ENCODE measurements at places on chromosomes 13 and 19.
A peak's percentile ranks its signal among the peaks of the same experiment; 100 is the strongest.

DNA sequence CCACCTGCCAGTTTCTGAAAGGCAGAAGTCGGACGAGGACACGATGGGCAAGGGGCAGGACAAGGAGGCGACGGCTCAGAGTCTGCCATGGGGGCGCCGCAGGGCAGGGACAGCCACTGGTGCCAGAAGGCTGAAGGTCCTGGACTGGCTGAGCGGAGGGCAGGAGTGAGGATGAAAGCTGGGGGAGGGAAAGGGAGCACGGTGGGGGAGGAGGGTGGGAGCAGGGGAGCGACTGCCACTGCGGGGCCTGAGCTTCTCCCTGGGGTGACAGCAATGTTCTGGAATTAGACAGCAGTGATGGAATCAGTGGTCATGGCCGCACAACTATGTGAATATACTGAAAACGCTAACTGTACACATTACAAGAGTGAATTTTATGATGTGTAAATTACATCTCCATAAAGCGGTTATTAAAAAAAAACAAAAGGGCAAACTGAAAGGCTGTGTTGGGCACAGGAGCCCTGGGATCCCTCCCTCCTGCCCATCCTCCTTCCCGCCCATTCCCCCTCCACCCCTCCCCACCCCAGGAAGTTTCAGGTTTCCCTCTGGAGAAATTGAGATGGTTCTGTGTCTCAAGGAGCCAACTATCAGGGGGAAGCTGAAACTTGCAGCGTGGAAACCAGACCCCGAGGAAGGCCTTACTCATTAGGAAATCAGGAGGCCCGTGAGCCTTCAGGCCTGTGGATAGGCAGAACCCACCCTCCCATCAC, 15.9 kb downstream of the MLLT1 start:
- DNase-seq = peak; percentile 41

GRCh38 chr19:18287836-18288772, 6.7 kb upstream of the JUND start:
- no peak for DNase-seq

DNA sequence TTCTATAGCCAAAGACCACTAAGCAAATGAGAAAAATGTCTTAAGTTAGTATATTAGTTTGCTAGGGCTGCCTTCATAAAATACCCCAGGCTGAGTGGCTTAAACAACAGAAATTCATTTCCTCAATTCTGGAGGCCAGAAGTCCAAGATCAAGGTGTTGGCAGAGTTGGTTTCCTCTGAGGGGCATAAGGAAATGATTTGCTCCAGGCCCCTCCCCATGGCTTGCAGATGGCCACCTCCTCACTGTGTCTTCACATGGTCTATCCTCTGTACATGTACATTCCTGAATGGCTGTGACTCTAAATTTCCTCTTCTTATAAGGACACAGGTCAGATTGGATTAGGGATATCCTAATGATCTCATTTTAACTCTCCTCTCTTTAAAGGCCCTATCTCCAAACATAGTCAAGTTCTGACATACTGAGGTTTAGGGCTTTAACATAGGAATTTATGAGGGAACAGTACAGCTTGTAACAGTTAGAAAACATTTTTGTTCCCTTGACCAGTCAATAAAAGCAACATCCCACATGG, 307.4 kb downstream of the DIAPH3 start:
- DNase-seq = no peak

DNA sequence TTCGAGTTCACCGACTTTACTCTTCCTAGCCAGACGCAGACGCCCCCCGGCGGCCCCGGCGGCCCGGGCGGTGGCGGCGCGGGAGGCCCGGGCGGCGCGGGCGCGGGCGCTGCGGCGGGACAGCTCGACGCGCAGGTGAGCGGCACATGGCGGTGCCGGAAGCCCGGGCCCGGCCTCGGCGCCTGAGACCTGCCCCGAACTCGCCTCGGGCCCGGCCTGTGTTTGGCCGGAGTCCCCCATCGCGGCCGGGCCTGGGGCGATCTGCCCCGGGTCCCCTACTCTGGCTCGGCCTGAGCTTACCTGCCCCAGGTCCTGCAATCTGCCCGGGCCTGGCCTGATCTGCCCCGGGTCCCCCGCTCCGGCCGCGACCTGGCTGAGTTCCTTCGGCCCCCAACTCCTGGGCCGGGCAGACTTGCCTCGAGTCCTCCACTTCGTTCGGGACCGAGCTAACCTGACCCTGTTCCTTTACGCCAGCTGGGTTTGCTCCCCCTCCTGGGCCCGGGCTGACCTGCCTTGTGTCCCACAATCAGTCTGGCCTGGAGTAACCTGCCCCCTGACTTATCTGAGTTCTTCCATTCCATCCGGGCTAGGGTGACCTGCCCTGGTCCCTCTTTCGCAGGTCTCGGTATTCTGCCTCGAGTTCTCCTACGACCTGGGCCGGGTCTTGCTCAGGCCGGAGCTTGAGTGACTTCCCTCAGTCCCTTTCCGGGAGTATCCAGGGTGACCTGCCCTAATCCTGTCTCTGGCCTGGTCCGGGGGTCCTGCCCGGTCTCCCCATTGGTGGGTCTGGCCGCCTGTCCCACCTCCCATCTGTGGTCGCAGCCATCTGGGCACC, 764 bp downstream of the UPF1 start:
- DNase-seq = no peak

- DNase-seq = no peak
Observed at GRCh38 chr19:18384775-18385174, 1.2 kb upstream of the GDF15 start.

DNA sequence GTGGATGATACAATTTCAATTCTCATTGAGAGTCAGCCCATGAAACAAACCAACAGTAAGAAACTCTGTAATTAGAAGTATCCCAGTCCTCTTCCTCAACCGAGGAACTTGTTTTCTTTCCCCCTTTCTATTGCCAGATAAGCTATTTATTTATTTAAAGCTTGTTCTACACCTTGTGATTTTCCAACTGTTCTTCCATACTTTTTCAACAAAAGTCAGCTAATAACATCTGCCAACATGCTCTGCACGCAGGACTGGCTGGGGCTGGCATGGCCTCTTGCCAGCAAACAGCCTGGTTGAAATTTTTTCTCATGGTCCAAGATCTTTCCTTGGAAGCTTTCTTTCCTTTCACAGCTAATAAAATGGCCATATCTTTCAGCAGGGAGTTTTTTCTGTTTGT, 2.9 kb upstream of the IRS2 start:
- peak; percentile 78 for DNase-seq

- DNase-seq = no peak
Observed at GRCh38 chr13:79171141-79172061, 234.7 kb downstream of the RBM26 start.

DNA sequence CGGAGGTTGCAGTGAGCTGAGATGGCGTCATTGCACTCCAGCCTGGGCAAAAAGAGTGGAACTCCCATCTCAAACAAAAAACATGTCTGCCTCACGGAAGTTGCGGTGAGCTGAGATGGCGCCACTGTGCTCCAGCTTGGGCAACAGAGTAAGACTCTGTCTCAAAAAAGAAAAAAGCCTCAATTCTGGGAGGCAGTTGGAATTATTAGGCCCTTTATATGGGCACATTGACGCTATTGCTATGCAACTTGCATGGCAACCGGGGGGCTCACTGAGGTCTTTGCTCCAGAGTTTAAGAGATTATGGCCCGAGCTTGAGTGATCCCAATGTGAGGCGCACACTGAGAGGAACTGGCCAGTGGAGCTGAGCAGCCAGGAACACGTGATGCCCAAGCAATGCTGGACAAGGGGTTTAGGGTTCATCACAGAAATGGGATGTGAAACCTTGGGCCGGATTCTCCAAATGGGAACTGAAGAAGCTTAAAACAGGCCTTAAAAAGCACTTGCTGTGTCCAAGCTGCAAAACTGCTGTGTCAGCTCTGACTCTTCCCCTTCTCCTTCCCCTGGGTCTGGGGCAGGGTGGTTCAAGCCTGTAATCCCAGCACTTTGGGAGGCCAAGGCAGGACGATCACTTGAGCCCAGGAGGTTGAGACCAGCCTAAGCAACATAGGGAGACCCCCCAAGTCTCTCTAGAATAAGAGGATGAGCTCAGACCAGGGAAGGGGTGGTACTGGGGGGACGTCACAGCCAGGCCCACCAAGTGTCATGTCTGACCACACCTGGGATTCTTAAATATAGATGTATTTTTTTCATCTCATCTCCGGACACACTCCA, 2.5 kb downstream of the FTL start:
- DNase-seq = no peak

- no peak for DNase-seq
Observed at GRCh38 chr19:892243-892893, 619 bp downstream of the MED16 start.

DNA sequence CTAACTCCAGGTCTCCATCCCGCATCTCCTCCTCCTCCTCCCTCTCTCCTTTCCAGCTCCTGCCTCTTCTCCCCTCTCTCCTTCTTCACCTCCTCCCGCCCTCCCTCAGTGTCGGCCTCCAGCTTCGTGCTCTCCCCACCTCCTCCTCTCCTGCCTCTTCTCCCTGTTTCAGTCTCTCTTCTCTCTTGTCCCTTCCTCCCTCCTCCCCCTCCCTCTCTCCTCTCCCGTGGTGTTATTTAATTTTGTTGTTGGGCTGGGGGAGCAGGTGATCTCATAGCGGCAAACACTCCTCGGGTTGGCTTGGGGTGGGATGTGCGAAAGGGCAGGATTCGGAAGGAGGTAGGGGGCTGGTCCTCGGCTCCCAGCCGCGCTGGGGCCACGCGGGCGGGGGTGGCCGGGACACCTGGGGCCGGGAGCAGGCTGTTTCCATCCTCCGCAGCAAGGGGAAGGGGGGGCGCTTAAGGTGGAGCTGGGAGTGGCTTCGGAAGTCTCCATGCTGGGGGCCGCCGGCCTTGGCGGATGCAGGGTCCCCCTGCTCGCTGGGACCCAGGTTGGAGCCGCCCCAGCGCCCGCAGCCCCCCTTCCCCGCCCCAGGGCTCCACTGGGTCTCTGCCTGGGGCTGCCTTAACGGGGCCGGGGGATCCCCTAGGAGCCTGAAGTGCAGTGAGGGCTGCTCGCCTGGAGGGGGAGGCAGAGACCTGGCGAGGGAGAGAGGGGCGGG, at the start of gene CA11:
Gene CA11 (minus strand): TSS at position 187 of the 721 bp plus-strand sequence. CDS start 555 bp downstream, outside the sequence.
- DNase-seq = peak; percentile 78

DNA sequence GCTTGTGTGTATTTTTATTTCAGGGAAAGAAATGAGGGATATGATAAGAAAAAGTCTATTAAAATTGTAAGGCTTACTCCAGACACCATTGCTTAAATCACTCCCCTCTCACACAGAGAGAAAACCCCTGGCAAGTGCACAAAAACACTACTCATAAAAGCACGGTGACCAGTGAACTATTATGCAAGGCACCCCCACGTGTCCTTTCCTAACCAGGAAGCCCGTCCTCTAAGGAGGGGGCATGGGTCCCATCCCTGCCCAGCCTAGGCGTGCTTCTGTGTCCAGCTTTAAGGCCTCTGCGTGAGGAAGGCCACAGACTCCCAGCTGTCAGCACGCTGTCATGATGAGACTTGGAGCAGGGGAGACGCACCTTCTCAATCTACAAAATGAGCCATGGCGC, 83.5 kb downstream of the SLC7A1 start:
- DNase-seq = no peak

GRCh38 chr13:85564598-85564997, 234.6 kb downstream of the SLITRK6 start:
- DNase-seq = no peak

GRCh38 chr13:68481130-68481529, 1251.0 kb upstream of the PCDH9 start:
- no peak for DNase-seq

- DNase-seq = peak; percentile 87
Observed at GRCh38 chr19:21084343-21084742, 2.3 kb downstream of the ZNF714 start.

- no peak for DNase-seq
Observed at GRCh38 chr19:55492362-55492944, 4.2 kb downstream of the SSC5D start.

- DNase-seq = no peak
Observed at GRCh38 chr19:56838909-56839651, 1.4 kb downstream of the PEG3 start.
